Natural killer cell (primary cell): ENCODE measurements at places on chromosomes 1 and 21. TPM values are rescaled to one million over a fixed set of nuclear protein-coding genes. Genes with fewer than 3 reads are reported as not detected.
A peak's percentile ranks its signal among the peaks of the same experiment; 100 is the strongest.

Gene MRPL24
- total RNA-seq: 15.9 TPM

- peak; percentile 82 for DNase-seq
- H3K36me3 ChIP-seq: peaks cover 19% of the 10 kb centered on the region
- H3K27ac ChIP-seq: peak overlapping the region; percentile 78
- no peaks in the 10 kb centered on the region for H3K27me3 ChIP-seq
- H3K4me1 ChIP-seq: peaks cover 13% of the 10 kb centered on the region
Measured at GRCh38 chr1:74733604-74734484, 892 bp downstream of the TYW3 start.

GRCh38 chr1:32900956-32901822, at the start of gene TMEM54:
TMEM54 (minus strand) TSS chr1:32901389; CDS start chr1:32901238, 151 bp downstream.
- no peaks in the 10 kb centered on the region for H3K36me3 ChIP-seq
- no peak within 1 kb of the TSS for H3K27ac ChIP-seq
- DNase-seq: no peak
- H3K4me3 ChIP-seq: no peak within 1 kb of the TSS
- peaks cover 11% of the 10 kb centered on the region for H3K4me1 ChIP-seq

GRCh38 chr1:98059620-98060019, 138.8 kb upstream of the DPYD start:
- peaks cover 20% of the 10 kb centered on the region for H3K27me3 ChIP-seq
- H3K36me3 ChIP-seq: no peaks in the 10 kb centered on the region
- H3K4me1 ChIP-seq: no peaks in the 10 kb centered on the region

- H3K4me1 ChIP-seq: no peaks in the 10 kb centered on the region
- H3K27me3 ChIP-seq: no peaks in the 10 kb centered on the region
- H3K4me3 ChIP-seq: no peak overlapping the region
- no peak for DNase-seq
- no peak overlapping the region for H3K27ac ChIP-seq
Measured at GRCh38 chr1:29753771-29754572, 517.6 kb downstream of the PTPRU start.

DNA sequence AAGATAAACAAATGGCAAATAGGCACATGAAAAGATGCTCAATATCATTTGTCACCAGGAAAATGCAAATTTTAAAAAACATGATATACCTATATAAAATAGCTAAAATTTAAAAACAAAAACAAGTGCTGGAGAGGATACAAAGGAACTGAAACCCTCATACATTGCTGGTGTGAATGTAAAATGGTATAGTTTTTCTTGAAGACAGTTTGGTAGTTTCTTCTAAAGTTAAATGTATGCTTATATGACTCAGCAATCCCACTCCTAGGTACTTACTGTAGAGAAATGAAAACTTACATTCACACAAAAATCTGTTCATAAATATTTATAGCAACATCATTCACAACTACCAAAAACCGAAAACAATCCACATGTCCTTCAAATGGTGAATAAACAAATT, 11.2 kb downstream of the TAF12 start:
- H3K4me3 ChIP-seq: no peak overlapping the region
- H3K27me3 ChIP-seq: no peaks in the 10 kb centered on the region
- no peaks in the 10 kb centered on the region for H3K4me1 ChIP-seq
- no peak for DNase-seq
- no peak overlapping the region for H3K27ac ChIP-seq

- H3K27ac ChIP-seq: no peak overlapping the region
- H3K4me3 ChIP-seq: no peak overlapping the region
- H3K27me3 ChIP-seq: no peaks in the 10 kb centered on the region
- H3K36me3 ChIP-seq: no peaks in the 10 kb centered on the region
- no peak for DNase-seq
Measured at GRCh38 chr1:157495285-157495684, 57.0 kb downstream of the FCRL5 start.

Gene CR1L
- total RNA-seq: not detected

Gene ZNF593OS
- not detected for total RNA-seq

Gene LEFTY1
- total RNA-seq: not detected

DNA sequence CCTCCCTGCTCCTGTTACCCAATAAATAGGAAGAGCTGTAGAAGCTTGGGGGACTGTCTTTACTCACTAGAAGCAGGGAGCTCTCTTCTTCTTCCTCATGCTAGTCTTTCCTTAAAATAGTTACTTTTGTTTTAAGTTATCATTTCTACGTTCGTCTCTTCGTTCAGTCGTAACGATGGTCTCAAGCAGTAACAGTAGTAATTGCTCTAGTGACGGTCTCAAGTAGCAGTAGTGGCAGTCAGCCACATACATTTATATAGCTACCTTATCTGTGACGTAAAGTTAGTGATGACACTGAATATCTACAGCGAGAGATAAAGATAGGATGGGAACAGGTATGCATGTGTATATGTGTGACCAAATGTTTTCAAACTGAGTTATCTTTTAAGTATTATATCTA, 15.4 kb upstream of the ERO1B start:
- H3K4me3 ChIP-seq: no peak overlapping the region
- H3K36me3 ChIP-seq: no peaks in the 10 kb centered on the region
- no peaks in the 10 kb centered on the region for H3K27me3 ChIP-seq

- H3K27me3 ChIP-seq: no peaks in the 10 kb centered on the region
- H3K36me3 ChIP-seq: peaks cover 7% of the 10 kb centered on the region
- no peak overlapping the region for H3K4me3 ChIP-seq
- DNase-seq: no peak
- no peak overlapping the region for H3K27ac ChIP-seq
Measured at GRCh38 chr1:25447547-25447946, 16.9 kb downstream of the MACO1 start.

GRCh38 chr21:41620982-41621381, 113.0 kb upstream of the TMPRSS2 start:
- H3K36me3 ChIP-seq: no peaks in the 10 kb centered on the region
- no peak for DNase-seq
- no peak overlapping the region for H3K4me3 ChIP-seq
- H3K27ac ChIP-seq: no peak overlapping the region
- H3K4me1 ChIP-seq: no peaks in the 10 kb centered on the region

Gene S100A14
- not detected for total RNA-seq

- H3K36me3 ChIP-seq: no peaks in the 10 kb centered on the region
- no peaks in the 10 kb centered on the region for H3K4me1 ChIP-seq
- no peak overlapping the region for H3K27ac ChIP-seq
Measured at GRCh38 chr1:159705904-159706256, 8.5 kb downstream of the CRP start.

Gene CRYZL1
- 25.8 TPM for total RNA-seq

Gene RAB7B
- total RNA-seq: 0.19 TPM

DNA sequence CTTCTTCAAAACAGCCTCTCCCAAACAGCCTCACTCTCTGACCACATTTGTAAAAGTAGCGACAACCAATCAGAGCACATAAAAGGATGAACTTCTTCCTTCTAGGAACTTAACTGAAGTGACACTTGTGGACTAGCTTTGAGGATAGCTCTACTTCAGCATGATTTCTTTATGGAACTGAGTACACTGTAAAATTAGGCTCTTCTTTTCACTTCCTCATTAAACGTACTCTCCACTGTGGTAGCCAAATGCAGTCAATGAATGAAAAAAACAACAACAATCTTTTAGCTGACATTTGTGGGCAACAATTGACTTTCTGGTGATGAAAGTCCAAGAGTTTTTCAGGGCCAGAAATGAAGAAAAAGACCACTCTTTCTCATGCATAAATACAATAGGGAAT, 9.6 kb downstream of the LRRC53 start:
- no peak for DNase-seq
- H3K36me3 ChIP-seq: no peaks in the 10 kb centered on the region
- H3K27ac ChIP-seq: no peak overlapping the region
- H3K4me3 ChIP-seq: no peak overlapping the region
- H3K4me1 ChIP-seq: no peaks in the 10 kb centered on the region

GRCh38 chr1:222104694-222105392, 363.0 kb upstream of the DUSP10 start:
- no peak overlapping the region for H3K27ac ChIP-seq
- H3K4me1 ChIP-seq: no peaks in the 10 kb centered on the region
- DNase-seq: no peak
- H3K27me3 ChIP-seq: no peaks in the 10 kb centered on the region

Gene NEGR1
- 0.55 TPM for total RNA-seq

DNA sequence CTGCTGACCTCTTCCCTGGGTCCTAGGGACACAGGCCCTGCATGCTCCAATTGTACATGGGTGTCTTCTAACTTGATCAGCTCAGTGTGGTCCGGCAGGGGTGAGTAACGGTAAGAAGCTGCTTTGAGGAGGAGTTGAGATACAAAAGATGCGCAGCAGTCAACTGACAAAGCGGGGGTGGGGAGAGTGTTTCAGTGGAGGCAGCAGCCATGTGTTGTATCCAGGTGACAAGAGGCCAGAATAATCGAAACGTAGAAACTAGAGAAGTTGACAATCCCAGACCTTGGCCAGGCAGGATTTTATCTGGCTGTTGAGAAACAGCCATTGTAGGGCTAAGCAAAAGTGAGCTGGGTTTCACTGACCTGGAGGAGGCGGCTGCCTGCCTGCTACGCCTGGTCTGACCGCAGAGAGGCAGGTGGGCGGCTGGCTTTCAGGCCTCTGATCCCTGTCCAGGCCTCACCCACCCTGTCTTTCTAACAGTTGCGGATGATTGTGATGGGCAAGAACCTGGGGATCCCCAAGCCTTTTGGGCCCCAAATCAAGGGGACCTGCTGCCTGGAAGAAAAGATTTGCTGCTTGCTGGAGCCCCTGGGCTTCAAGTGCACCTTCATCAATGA, 28.8 kb downstream of the PADI6 start:
- DNase-seq: no peak
- H3K27me3 ChIP-seq: no peaks in the 10 kb centered on the region
- H3K4me3 ChIP-seq: no peak overlapping the region
- H3K36me3 ChIP-seq: no peaks in the 10 kb centered on the region

Gene PGBD5
- 0.90 TPM for total RNA-seq

GRCh38 chr1:157113631-157114030, 14.0 kb upstream of the ETV3L start:
- no peaks in the 10 kb centered on the region for H3K4me1 ChIP-seq
- H3K27ac ChIP-seq: no peak overlapping the region
- H3K36me3 ChIP-seq: no peaks in the 10 kb centered on the region
- no peak overlapping the region for H3K4me3 ChIP-seq

DNA sequence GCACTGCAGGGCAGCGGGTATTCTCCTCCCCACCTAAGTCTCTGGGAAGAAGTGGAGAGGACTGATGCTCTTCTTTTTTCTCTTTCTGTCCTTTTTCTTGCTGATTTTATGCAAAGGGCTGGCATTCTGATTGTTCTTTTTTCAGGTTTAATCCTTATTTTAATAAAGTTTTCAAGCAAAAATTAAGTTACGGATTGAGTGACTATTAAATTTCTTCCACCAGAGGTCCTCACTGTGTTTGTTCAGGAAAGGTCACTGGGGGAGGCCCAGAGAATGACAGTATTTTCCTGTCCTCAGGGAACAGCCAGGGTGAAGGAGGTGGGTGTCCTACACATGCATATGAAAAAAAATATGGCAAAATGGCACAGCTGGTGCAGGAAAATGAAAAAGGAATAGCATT, 4.4 kb upstream of the ELF3 start:
- H3K4me3 ChIP-seq: no peak overlapping the region
- H3K27ac ChIP-seq: no peak overlapping the region
- H3K27me3 ChIP-seq: no peaks in the 10 kb centered on the region
- peaks cover 47% of the 10 kb centered on the region for H3K36me3 ChIP-seq
- H3K4me1 ChIP-seq: peaks cover 4% of the 10 kb centered on the region
